ENCODE measurements at places on chromosomes 5 and 9.

GRCh38 chr5:60257596-60258271 lies 364.2 kb upstream of the PDE4D start:
- DNase-seq = no peak

- DNase-seq = no peak
Observed at GRCh38 chr5:137825165-137825564, 42.5 kb upstream of the MYOT start.

- no peak for DNase-seq
Observed at GRCh38 chr5:38892363-38892762, 46.6 kb downstream of the OSMR start.

DNA sequence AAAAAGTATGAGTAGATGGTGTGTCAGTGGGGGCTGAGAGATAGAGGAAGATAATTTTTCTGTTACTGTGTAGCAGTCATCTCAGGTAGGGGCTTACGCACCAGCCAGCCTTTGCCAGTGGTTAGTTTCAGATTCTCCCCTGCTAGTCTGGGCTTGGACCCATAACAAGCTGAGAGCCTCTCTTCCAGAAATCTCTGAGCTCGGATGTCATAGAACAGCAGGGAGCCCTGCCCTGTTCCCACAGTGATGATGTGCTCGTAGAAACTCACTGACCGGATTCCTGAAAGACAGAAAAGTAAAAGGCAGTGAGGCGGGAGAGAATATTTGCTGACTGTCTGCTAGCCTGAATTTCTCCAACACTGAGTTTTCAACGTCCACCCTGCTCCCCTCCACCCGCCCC lies 37.2 kb downstream of the DCAF12 start:
- DNase-seq = no peak

DNA sequence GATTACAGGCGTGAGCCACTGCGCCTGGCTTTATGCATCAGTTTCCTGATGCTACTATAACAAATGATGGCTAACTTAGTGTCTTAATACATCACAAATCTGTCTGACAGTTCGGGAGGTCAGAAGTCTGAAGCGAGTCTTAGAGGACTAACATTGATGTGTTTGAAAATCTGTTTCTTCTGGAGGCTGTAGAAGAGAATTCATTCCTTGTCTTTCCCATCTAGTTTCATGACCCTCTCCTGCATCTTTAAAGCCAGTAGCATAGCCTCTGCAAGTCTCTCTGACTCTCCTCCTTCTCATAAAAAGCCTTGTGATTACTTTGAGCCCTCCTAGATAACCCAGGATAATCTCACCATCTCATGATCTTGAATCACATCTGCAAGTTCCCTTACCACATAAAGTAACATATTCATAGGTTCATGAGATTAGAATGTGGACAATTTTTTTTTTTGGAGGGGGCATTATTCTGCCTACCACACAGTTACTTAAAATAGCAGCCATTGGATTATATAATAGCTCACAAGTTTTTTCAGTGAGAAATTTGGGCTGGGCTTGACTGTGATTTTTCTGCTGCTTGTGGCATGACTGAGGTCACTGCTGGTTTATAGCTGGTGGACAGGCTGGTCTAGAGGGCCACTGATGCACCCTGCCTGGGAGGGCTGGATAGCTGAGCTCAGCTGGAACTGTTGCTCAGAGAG lies 134.8 kb downstream of the FBXL7 start:
- no peak for DNase-seq
